ENCODE measurements at places on chromosomes 4 and X. TPM values are rescaled to one million over a fixed set of nuclear protein-coding genes. Genes with fewer than 3 reads are reported as not detected.

Gene DDX60
- 12.3 TPM for total RNA-seq

Gene PSAPL1
- total RNA-seq, result 0.15 TPM

DNA sequence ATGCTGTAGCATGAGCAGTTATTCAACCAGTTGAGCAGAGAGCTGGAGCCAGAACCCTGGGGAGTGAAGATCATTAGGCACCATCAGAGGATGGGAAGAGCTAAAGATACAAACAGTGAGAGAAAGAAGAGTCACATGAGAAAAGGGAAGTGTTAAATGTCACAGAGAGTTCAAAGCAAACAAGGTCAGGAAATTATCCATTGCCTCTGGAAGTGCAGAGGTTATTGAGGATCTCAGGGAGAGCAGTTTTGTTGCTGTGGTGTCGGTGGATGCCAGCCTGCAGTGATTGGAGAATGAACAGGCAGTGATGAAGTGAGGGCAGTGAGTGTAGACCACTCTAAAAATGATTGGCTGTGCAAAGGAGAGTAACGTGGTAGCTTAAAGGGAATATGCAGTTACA lies 17.7 kb downstream of the SPARCL1 start:
- H3K4me3 ChIP-seq, result no peak overlapping the region
- no peak for DNase-seq
- no peaks in the 10 kb centered on the region for H3K27me3 ChIP-seq
- peaks cover 15% of the 10 kb centered on the region for H3K36me3 ChIP-seq
- H3K4me1 ChIP-seq, result peaks cover 51% of the 10 kb centered on the region

DNA sequence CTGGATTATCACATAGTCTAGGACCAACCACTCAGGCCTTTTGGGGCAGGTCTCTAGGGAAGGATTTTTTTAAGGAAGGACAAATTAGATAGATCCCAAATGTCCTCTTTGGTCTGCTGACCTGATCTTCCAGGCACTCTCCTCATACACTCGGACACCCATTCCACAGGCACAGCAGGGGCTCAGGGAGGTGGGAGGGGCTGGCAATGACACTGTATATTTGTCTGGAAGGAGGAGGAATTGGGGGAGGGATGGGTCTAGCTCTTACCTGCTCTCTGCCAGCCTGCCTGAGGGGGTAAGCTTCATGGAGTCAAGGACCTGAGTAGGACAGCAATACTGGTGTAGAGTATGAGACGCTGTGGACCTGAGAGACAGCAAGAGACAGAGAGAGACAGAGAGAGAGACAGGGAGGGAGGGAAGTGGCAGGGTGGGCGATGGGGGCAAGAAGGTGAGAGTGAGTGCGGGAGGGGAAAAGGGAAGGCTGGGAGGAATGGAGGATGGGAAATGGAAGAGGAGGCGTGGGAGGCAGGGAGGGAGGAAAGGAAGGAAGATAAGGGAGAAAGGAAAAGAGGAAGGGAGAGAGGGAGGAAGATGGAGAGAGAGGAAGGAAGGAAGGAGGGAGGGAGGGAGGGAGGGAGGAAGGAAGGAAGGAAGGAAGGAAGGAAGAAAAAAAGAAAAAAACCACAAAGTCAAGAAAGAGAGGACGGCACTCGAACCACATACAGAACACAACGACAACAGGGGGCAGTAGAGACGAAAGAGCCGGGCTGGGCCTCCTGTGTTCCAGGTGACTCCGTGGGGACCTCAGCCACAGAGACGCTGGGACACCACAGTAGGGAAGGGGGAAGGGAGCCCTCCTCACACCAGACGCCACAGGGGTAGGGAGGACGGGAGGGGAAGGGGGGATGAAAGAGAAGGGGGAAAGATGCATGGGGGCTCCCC lies 1.8 kb downstream of the IQSEC2 start:
- DNase-seq, result no peak
- H3K27me3 ChIP-seq, result no peaks in the 10 kb centered on the region
- no peak overlapping the region for H3K27ac ChIP-seq
- H3K4me1 ChIP-seq, result peaks cover 16% of the 10 kb centered on the region

GRCh38 chr4:56183344-56183959 lies 203.8 kb downstream of the AASDH start:
- H3K4me3 ChIP-seq, result no peak overlapping the region
- DNase-seq, result no peak
- no peak overlapping the region for H3K27ac ChIP-seq
- H3K27me3 ChIP-seq, result no peaks in the 10 kb centered on the region

DNA sequence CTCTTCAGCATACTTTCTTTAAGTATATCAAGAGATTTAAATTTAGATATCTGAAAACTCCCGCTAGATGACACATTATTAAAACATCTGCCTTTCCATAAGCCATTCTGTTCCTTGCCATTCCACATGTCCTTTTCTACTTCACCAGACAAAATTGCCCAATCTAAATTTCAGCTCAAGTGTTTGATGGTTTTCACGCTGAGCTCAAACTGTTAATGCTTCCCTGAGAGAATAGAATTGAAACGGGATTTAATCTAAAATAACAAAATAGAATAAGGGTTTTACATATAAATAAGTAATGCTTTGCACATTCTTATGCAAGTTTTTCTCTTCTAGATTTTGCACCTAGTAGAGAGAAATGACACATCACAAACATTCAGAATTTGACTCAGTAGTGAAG lies 764.5 kb upstream of the TENM3 start:
- no peaks in the 10 kb centered on the region for H3K36me3 ChIP-seq
- H3K4me1 ChIP-seq, result no peaks in the 10 kb centered on the region
- DNase-seq, result no peak
- no peaks in the 10 kb centered on the region for H3K27me3 ChIP-seq
- no peak overlapping the region for H3K27ac ChIP-seq

GRCh38 chr4:113739197-113739596 lies 22.3 kb downstream of the CAMK2D start:
- DNase-seq, result no peak
- peaks cover 4% of the 10 kb centered on the region for H3K36me3 ChIP-seq
- H3K27ac ChIP-seq, result no peak overlapping the region
- peaks cover 8% of the 10 kb centered on the region for H3K4me1 ChIP-seq

DNA sequence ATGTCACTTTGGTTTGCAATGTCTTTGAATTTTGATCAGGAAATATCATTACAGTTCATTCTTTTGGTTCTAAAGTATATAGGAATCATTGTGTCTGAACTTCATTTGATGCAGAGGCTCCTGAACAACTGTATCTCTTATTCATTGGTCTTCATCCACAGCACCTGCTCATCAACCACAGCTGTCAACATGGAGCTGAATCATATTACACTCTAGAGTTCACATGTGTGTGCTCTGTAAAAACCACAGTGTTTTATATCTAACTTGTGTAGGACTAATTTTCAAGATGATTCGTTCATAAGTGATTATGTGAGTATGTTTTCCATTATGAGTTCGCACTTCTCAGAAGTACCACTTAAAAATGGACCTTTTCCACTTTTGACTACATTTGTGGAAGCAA lies 643.3 kb upstream of the FAM241A start:
- no peaks in the 10 kb centered on the region for H3K27me3 ChIP-seq
- no peak overlapping the region for H3K27ac ChIP-seq
- no peaks in the 10 kb centered on the region for H3K36me3 ChIP-seq
- H3K4me3 ChIP-seq, result no peak overlapping the region
- H3K4me1 ChIP-seq, result no peaks in the 10 kb centered on the region
- DNase-seq, result no peak

DNA sequence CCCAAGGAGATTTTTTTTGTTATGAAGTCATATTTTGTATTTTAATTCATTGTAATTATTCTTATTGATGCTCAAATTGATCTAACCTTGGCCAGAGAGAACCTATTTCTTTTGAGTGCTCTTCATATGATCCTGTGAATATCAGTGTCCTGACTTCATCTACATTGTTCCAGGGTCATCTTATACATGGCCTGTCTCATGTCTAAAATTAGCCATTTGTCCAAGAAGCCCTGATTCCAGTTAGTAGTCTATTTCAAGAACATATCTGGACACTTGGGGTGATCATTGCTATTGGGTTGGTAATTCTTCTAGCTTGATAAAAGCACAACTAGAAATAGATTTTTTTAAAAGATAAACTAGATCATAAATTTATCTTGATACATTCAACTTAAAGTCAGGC lies 266.2 kb downstream of the SPRY1 start:
- no peak overlapping the region for H3K4me3 ChIP-seq
- H3K4me1 ChIP-seq, result no peaks in the 10 kb centered on the region
- no peak overlapping the region for H3K27ac ChIP-seq
- no peaks in the 10 kb centered on the region for H3K27me3 ChIP-seq
- H3K36me3 ChIP-seq, result no peaks in the 10 kb centered on the region

DNA sequence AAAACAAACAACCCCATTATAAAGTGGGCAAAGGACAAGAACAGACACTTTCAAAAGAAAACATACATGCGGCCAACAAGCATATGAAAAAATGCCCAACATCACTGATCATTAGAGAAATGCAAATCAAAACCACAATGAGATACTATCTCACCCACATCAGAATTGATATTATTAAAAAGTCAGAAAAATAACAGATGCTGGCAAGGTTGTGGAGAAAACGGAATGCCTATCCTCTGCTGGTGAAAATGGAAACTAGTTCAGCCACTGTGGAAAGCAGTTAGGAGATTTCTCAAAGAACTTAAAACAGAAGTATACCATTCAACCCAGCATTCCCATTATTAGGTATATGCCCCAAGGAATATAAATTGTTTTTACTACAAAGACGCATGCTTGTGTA lies 112.5 kb downstream of the JADE1 start:
- no peaks in the 10 kb centered on the region for H3K4me1 ChIP-seq
- H3K27me3 ChIP-seq, result no peaks in the 10 kb centered on the region
- DNase-seq, result no peak
- no peak overlapping the region for H3K4me3 ChIP-seq
- no peak overlapping the region for H3K27ac ChIP-seq

DNA sequence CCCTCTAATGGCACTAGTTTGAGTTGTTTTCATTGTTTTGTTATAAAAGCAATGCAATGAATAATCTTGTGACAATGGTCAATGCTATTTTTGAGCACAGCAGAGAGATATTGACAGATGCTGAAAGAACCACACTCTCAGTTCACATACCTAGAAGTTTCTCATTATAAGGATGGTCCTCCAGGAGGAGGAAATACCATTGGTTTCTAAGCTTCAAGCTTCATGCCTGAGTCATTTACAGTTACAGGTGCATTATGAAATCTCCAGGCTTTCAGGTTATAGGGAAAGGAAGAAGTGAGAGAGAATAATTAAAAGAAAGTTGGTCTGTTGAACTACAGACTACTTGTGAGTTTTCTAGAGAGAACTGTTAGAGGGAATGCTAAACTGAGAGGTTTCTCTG lies 75.3 kb downstream of the PWWP3B start:
- H3K36me3 ChIP-seq, result no peaks in the 10 kb centered on the region
- H3K4me1 ChIP-seq, result no peaks in the 10 kb centered on the region
- no peak for DNase-seq
- H3K4me3 ChIP-seq, result no peak overlapping the region
- H3K27ac ChIP-seq, result no peak overlapping the region

DNA sequence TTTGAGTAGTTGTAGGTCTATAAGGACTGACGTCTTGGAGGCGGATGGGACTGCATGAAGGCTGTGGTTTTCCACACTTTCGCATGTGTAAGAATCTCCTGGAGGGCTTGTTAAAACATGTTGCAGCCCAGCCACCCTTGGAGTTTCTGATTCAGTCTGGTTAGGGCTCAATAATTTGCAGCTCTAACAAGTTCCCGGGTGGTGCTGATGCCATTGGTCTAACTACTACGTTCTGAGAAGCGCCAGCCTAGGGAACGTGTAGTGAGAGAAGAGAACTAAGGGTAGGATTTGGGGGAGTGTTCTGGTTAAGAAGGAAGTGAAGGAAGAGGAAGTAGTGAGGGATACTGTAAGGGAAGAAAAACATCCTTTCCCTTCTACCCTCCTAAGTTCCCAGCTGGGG lies 138.9 kb downstream of the LARP7 start:
- no peak overlapping the region for H3K27ac ChIP-seq
- no peaks in the 10 kb centered on the region for H3K27me3 ChIP-seq
- DNase-seq, result no peak
- no peaks in the 10 kb centered on the region for H3K36me3 ChIP-seq
- no peak overlapping the region for H3K4me3 ChIP-seq
- H3K4me1 ChIP-seq, result no peaks in the 10 kb centered on the region
